ENCODE measurements at places on chromosomes 7 and 10.
A peak's percentile ranks its signal among the peaks of the same experiment; 100 is the strongest.

DNA sequence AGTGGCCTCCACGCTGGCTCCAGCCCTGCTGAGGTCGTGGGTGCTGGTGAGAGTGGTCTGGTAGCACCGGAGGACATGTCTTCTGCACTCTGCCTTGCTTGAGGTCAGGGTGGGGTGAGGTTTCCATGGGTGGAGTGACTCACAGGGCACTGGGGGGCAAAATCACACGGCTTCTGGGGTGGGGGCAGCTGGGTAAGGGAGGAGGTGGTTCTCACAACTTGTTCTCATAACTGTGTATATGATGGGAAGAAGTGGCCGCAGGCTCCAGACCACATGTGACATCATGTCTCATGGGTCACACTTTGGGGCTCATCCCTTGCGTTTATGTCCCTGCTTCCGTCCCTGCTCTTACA lies 884 bp upstream of the PRF1 start:
- DNase-seq, result no peak

- DNase-seq, result no peak
Observed at GRCh38 chr10:128541926-128542475, 415.8 kb upstream of the MKI67 start.

- DNase-seq, result no peak
Observed at GRCh38 chr10:58920655-58921003, 255.8 kb upstream of the PHYHIPL start.

DNA sequence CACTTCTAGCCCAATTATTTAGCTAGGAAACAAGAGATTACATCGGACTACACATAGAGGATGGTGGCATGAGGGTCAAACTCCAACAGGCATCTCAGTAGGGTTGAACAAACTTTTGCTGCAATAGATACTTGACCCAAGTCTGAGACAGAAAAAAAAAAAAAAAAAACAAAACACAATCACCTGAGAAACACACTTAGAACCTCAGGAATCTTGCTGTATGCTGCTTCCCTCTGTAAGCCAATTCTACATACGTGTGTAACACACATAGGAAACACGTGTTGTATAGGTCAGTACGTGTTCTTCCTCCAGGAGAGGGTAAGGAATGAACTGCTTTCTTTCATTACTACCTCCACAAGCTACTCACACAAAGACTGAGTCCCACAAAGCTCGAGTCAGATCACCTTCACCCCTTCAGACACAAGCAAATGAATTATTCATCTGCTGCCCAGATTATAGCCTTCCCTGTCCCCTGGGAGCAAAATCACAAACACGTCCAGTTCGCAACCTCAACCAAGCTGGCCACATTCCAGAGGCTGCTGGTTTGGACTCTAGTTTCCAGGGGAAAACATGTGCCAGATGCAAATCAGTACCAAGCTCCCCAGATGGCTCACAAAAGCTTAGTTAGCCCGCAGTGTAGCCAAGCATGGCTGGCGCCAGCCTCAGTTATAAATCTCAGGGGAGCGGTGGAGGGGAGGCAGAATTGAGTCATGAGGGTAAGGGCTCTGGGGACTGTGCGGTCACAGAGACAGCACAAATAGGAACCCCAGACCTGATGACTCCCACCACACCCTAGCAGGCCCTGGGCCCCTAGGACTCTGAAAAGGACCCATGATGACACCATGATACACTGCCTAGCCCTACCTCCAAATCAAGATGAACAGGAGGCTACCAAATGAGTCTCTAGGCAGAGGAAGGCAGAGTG lies 15.1 kb downstream of the PSAP start:
- no peak for DNase-seq

DNA sequence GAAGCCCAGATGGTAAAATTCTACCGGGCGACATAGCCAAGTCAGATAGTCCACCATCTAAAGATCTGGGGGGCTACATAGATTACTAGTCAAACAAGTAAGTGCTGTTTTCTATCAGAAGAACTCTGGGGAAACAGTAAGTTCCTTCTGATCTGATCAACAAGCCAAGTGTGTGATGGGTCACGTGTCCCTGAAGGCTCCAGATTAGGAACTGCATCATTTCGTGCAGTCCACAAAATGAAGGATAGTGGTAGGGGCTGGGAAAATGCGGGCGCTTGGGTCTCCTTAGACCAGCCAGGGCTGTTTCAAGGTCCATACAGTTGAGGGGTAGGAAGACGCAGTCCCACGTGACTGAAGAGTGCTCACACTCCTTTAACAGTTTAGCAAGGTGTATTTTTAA lies 1.8 kb upstream of the CHN2 start:
- no peak for DNase-seq

DNA sequence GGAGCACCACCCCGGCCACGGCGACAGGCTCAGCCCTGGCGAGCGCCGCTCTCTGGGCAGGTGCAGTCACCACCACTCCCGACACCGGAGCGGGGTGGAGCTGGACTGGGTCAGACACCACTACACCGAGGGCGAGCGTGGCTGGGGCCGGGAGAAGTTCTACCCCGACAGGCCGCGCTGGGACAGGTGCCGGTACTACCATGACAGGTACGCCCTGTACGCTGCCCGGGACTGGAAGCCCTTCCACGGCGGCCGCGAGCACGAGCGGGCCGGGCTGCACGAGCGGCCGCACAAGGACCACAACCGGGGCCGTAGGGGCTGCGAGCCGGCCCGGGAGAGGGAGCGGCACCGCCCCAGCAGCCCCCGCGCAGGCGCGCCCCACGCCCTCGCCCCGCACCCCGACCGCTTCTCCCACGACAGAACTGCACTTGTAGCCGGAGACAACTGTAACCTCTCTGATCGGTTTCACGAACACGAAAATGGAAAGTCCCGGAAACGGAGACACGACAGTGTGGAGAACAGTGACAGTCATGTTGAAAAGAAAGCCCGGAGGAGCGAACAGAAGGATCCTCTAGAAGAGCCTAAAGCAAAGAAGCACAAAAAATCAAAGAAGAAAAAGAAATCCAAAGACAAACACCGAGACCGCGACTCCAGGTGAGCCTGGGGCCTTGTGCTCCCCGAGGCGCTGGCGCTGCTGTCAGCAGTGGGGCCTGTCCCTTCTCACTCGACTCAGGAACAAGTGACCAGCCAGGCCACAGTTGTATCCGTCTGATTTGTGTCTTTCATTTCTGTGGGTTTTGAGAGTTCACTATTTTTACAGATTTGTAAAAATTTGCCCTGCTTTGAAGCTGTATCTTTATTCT lies 117.7 kb downstream of the CYTH3 start:
- no peak for DNase-seq

DNA sequence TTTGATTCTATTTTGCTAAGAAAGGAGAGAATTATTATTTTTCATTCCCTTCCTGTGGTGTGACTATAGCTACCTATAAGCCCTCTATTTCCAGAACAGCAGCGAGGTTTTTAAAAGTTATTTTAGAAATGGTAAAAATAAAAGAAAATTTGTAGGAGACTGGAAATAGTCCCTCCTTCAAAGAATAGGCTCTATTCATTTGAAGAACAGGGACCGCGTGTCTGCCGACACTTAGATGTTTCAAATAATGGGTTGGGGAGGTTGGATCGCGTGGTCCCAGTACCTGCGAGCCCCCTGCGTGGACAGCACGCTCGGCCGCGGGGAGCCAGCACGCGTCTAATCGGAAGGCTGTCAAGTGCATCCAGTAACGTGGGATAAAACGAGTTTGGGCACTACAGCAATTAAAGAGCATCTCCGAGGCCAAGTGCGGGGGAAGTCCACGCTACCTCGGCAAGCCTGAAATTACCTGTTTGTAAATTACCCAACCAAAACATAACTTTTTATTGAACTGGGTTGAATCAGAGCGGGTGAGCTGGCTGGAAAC lies 1.0 kb downstream of the CACNA2D1 start:
- peak; percentile 25 for DNase-seq

DNA sequence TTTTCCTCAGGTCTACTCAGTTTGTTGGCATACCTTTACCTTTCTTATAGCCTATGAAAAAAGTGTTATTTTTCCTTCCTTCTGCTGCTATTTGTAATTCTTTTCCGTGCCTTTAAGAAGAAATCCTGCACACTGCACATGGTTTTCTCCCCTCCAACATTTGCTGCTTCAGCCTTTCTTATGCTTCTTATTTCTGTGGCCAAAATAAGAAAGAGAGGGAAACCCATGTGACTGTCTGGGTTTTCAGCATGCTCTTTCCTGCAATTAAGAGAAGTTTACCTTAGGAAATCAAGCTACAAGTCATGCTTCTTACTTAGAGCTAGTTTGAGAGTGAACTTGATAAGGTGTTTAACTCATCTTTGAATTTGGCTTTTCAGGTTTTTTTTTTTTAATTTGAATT lies 11.0 kb downstream of the TBC1D12 start:
- no peak for DNase-seq

DNA sequence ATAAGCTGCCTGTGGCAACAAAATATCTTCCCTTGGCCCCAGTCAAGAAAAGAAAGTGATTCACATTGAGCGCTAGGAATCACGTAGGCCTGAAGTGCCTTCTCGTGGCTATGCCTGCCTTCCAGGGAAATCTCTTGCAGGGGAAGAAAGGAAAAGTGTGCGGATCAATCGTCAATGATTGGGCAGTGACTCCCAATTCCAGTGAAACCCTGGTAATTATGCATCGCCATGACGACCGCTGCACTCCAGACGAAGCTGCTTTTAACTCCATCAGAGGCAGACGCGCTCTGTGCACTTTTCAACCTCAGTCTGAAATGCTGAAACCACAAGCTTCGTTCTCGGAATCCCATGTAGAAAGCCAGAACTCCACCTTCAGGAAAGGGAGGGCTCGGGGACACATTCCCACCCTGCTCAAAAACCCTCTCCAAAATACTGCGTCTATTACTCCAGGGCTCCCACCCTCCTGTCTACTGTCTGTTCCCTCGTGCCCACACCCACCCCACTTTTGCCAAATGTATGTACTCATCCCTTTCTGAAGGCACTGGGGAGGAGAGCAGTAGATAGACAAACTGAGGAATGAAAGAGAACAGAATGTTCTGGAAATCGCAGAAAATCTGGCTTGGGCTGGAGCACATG lies 24.2 kb upstream of the PRKAG2 start:
- no peak for DNase-seq

GRCh38 chr7:143467724-143468123 lies 9.9 kb upstream of the TAS2R41 start:
- no peak for DNase-seq

- no peak for DNase-seq
Observed at GRCh38 chr10:4033341-4033896, 248.4 kb upstream of the KLF6 start.

- no peak for DNase-seq
Observed at GRCh38 chr7:152922318-152923081, 162.9 kb downstream of the ACTR3B start.

- no peak for DNase-seq
Observed at GRCh38 chr7:68313806-68314205, 1284.5 kb upstream of the AUTS2 start.

GRCh38 chr7:22248111-22248809 lies 108.7 kb downstream of the RAPGEF5 start:
- DNase-seq, result no peak

DNA sequence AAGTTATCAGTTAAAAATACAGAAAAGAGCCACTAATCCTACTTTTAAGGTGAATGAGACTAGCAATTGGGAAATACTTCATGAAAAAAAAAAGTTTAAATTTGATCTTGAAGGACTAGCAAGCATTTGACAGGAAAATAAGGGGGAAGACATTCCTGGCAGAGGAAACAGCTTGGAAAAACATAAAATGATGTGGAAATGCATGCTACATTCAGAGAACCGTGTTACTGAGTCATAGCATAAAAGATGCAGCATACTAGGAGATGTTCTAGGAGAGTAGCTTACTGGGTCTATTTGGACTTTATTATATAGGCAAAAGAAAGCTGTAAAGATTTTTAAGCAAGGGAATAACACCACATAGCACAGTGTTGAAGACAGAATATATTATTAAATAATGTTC lies 108.6 kb upstream of the COL1A2 start:
- DNase-seq, result no peak

GRCh38 chr10:80664071-80664680 lies 126.5 kb downstream of the SH2D4B start:
- DNase-seq, result peak; percentile 73

DNA sequence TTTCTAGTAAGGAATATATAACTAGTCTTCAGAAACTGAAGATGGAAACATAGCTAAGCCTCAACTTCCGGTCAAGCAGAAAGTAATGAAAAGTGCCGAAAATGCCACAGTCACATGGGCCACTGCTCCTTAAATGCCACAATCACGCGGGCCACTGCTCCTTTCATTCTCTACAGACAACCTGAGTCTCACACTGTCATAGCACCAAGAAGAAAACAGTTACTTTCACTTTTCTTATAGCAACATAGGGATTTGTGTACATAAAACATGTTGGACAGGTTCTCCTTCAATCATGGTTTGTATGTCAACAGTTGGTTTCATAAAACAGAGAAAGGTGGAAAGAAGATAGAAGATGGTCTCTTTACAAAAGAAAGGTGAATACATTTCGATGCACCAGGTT lies 48.6 kb upstream of the NOBOX start:
- DNase-seq, result no peak

- no peak for DNase-seq
Observed at GRCh38 chr7:3304131-3304530, 3.1 kb downstream of the SDK1 start.

DNA sequence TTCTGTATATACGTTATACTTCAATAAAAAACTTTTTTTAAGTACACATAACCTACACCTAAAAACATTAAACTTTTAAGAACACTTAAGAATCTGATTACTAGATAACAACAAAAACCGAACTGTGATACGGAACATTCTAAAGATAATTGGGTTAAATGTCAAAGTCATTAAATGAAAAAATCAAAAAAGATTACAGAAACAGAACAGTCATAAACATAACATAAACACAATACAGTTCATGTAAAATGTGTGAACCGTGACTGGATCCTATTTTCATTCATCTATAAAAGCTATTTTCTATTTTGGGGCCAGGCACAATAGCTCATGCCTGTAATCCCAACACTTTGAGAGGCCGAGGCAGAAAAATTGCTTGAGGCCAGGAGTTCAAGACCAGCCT lies 38.6 kb downstream of the ATE1 start:
- no peak for DNase-seq

- DNase-seq, result no peak
Observed at GRCh38 chr7:137975221-137975620, 26.7 kb downstream of the CREB3L2 start.

DNA sequence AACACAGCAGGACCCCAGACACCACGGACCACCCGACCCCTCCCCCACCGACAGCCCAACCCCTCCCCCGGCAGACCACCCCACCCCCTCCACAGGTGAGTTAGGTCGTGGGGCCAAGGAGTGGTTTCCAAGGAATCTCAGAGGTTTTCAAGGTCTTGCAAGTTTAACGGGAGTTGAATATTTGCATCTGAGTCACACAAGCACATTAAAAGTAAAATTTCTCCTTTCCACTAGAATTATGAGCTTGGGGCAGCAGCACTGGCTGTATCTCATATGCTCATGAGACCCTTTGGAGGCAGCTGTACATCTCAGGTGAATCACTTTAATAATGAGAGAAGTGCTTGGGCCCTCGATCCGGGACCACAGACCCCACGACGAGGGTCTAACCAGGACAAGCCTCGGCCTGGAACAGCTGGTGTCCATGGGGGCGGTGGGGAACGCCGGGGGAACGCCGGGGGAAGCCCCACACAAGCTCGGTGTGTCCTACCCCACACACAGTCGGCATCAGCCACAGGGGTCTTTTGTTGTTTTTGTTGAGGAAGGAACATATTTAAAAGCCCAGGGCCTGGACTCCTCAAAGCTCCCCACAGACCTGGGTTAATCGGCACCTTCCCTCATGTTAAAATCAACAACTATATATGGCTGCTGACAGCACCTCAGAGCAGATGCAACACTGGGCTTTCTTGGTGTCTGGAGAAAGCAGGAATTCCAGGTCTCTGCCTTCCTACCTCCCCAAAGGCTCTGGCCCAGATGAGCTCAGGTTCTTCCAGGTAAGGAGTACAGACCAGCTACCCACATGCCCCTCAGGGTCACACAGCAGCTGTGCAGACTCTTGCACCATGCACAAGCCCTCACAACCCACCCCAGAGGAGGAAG lies 130.3 kb downstream of the DIP2C start:
- no peak for DNase-seq

GRCh38 chr7:128963327-128963757 lies 25.6 kb downstream of the IRF5 start:
- DNase-seq, result no peak
